ENCODE measurements at places on chromosomes 2 and 18.
A peak's percentile ranks its signal among the peaks of the same experiment; 100 is the strongest.

DNA sequence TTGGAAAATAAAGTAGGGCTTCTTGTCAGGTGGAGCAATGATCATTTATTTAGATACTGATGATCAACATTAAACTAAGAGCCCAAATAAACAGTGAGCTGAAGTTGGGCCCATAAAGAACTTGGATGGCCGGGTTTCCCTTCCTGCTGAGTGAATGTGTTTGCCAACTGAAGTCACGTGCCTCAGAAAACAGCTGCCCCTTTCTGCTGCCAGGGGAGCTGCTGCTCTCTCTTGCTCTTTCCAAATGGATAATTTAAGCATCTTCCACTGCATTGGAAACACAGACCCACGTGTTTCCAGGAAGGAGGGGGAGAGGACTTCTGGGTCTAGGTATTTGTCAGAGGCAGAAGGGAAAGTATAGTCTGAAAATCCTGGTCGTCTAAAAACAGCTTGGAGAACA lies 22.9 kb upstream of the NCKAP5 start:
- peak; percentile 51 for DNase-seq

- no peak for DNase-seq
Measured at GRCh38 chr2:119436993-119437772, 5.5 kb downstream of the TMEM37 start.

- no peak for DNase-seq
Measured at GRCh38 chr2:6186332-6187151, 494.4 kb downstream of the SOX11 start.

- DNase-seq: peak; percentile 28
Measured at GRCh38 chr2:158970241-158970751, 1.9 kb downstream of the TANC1 start.

DNA sequence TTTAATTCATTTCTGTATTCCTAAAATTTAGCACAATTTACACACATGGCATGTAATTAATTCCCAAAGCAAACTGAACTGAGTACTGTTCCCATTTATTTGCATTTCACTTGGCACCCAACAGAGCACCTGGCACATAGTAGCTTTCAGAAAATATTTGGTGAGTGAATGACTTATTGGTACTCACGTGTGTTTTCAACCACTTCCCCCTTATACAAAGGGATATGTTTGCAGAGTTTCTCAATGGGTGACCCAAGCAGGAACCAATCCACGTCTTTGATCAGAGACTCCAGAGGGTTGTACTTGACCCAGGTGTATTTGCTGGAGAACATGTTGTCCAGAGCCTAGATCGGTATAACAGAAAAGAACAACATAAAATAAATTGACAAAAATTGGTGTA lies 6.6 kb downstream of the GKN2 start:
- no peak for DNase-seq

GRCh38 chr2:227025510-227025909 lies 138.5 kb downstream of the COL4A4 start:
- DNase-seq: no peak

DNA sequence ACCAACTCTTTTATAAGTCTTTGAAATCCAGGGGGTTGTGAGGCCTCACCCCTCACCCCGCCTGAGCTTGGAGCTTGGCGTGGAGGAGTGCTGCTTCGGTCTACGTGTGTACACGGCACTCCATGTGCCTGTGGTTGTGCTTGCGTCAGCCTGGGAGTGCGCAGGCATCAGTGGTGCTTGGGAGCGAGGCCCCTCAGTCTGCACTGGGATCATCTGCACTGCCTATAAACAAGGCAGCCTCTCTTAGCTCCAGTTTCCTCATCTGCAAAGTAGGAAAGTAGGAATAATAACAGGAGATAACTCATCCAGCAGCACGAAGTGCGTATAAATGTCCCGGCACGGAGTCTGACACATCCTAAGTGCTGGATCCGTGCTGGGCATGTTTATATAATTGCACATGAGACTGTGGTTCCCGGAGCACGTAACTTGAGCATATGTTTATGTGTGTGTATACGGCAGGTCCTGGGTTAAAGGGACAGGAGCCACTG lies 1.2 kb downstream of the GYPC start:
- peak; percentile 10 for DNase-seq

GRCh38 chr2:82120115-82120514 lies 1815.6 kb upstream of the LRRTM1 start:
- DNase-seq: no peak

- DNase-seq: no peak
Measured at GRCh38 chr2:47227532-47228279, 72.6 kb upstream of the STPG4 start.

DNA sequence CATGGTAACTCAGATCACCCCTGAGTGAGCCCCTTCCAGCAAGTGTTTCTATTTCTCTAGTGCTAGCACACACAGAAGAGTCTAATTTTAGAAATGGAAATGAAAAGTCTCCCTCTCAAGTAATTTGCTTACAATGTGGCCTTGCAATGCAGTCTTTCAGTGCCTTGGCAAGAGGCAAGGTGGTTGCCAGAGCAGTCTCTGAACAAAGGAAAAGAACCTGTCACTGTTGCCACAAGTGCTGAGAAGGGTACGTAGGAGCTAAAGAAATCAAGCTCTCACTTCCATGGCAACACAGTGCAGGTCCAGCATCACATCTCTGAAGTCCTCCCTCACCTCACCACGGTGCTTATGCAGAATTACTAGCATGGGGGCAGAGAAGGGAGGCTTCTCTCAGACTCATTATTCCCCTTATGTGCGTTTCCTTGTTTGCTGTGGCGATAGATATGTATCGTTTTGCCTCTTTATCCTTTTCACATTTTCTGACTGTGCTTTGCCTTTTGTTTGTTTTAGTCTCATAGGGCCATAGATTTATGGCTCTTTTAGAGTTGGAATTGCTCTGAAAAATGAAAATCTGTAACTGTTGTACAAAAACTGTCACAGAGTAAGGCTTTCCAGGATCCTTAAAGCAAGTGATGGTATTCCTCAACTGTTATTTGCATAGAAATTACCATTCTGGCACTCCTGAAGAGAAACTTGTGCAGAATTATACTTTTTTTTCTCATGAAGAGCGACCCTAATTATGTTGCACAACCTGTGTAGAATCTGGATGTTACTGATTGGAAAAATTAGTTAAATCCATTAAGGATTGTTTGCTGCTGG lies 164.8 kb downstream of the CCDC85A start:
- DNase-seq: no peak

GRCh38 chr2:198807131-198807530 lies 650.6 kb downstream of the SATB2 start:
- no peak for DNase-seq

DNA sequence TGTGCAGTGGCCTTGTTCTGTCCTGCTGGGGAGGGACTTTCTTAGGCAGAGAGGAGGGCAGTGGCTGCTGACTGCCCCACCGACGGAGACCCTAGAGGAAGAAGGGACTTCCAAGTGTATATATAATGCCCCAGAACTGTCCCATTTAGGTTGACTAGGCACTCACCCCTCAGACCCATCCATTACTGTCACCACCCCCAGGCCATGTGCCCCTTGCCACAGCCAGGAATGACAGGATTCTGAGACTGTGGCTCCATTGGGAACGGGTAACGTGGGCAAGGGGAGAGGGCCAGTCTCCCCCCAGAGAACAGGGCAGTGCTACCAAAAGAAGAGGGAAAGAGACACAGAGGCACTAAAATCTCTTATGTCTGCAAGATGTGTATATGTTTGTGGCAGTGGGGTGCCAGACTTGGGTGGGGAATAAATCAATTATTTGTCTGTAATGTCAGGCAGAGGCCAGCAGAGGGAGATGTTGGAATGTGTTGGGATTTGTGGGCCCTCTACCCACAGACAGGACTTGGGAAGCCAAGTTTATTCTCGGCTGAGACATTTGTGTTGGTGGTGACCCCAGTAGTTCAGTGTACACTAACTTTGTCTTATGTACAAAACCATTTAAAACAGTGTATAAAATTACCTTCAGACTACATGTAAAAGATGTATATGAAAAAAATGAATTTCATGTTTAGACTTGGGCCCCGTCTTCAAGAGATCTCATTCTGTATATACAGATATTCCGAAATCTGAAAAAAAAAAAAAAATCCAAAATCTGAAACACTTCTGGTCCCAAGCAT lies 24.0 kb upstream of the TMEM37 start:
- peak; percentile 13 for DNase-seq

- DNase-seq: no peak
Measured at GRCh38 chr2:159518321-159519005, 97.9 kb downstream of the BAZ2B start.

- DNase-seq: no peak
Measured at GRCh38 chr18:3761266-3761665, 311.3 kb downstream of the TGIF1 start.

GRCh38 chr18:22559414-22560274 lies 141.9 kb upstream of the CTAGE1 start:
- no peak for DNase-seq

DNA sequence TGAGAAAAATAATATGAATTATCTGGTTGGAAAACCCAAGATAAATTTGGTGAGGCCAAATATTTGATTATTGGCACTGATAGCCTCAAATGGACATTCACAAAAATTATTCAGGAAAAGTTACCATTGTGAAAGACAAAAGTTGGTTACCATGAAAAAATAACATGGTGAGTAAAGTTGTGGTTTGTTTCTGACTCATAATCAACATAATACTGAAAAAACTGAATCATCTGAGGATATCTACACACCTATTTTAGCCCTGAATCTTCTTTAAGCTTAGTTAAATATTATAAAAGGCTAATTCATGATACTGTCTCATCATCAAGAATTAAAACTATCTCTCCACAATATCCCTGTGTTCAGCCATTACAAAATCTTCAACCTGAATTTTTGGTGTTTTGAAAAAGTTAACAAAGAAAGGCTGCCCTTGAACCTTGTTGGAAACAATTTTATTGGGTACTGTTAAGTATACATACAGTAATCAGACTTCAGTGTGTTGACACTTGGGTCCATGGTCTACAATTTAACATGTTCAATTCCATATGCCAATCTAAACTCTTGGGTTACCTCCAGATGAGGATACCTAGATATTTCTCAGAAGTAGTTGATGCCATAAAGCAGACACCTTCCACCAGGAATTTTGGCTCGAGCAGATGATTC lies 607.5 kb upstream of the SLC39A10 start:
- DNase-seq: no peak

DNA sequence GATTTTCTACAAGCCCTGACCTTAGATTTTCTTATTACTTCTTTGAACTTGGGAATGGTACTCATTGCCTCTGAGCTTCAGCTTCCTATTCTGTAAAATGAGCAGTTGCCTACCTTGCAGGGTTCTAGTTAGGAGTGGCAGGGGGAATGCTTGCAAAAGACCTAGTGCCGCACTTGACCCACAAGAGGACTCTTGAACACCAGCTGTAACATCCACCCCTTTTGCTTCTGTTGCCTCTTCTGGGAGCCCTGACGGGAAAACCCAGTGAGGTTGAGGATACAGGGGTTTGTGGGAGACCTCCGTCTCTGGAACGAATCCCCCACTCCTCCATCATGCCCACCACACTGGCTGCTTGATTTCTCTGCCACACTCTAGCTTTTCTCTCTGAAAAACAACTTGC lies 27.1 kb upstream of the LBH start:
- DNase-seq: no peak

DNA sequence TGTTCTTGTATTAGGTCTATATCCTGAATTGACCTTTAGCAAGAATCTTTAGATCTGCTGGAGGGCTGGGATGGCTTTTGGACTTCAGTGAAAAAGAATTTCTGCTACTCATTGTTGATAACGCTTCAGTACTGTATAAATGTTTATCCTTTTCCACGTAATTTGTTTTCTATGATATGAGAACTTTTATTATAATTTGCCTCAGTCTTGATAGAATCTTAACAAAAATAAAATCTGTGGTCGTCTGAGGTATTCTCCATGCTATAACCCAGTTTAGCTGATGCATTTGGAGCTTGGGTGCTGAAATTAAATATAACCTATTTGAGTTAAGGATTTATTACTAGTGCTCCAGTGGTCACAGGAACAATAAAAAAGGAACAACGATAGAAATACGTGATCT lies 71.1 kb downstream of the ACTR3 start:
- DNase-seq: no peak

DNA sequence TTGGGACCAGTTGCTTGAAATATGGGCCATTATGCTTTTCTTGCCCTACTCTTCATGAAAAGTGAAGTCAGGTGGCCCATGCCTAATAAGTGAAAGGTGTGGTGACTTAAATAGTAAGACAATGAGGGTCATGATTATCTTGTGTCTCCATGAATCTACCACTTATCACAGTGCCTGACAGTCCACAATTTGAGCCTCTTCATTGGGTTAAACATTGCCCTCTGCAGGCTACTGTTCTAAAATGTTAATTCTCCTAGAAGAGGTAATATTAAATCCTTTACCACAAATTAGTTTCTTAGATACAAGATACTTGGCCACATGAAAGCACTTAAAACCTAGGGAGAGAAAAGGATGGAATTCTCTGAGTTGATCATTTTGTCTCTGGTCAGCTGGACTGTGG lies 4.0 kb downstream of the EGR4 start:
- no peak for DNase-seq

Data from DMS 273 treated with DMSO at 0.1 percent for 48 hours (cell line).